ENCODE measurements at places on chromosomes 5 and 9. TPM values are rescaled to one million over a fixed set of nuclear protein-coding genes. Genes with fewer than 3 reads are reported as not detected.

IL3 gene
- not detected for total RNA-seq

DNA sequence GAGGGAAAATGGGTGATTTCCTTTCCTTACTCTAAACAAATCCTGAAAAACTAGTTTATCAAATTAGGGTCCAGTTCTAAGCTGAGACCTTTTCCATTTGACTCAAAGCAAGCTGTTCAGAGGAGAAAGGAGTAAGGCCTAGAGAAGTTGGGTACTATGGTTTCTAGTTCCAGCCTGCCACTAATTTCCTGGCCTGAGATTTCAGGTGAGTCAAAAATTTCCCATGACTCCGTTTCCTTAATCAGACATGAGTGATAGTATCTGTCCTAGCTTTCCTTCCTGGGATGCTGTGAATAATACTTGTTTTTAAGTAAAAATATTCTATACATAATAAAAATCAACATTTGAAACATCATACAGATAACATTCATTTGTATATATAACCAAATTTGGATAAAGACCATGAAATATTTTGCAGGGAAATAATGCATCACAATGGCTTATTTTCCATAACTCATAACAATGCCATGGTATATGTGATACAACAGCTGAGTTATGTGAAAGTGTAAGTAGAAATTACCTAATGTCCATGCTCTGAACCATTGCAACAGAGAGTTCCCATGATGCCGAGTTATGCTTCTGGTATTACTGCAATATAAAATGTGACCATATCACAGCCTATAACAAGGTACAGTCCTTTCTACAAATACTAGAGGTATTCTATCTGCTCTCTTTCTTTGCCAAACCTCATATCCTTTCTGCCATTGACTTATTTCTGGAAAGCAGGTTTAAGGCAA is 142.7 kb downstream of the MLLT3 start:
- no peak for DNase-seq

DNA sequence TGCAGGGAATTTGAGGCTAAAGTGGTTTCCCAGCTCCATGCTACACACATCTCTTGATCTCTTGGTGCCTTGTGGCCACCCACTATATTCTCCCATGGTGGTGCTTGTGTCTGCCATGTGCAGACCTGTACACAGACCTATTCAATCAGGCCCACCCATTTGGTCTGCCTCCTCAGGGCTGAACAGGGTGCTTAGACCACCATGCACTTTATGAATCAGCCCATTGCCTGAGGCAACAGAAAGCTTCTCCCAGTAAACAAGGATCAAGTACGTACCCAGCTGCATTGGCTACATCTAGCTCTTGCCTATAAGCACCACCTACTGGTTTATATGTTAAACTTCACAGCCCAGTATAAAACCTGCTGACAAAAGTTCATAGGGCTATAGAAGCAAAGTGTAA is 664.3 kb upstream of the EDIL3 start:
- no peak for DNase-seq

DNA sequence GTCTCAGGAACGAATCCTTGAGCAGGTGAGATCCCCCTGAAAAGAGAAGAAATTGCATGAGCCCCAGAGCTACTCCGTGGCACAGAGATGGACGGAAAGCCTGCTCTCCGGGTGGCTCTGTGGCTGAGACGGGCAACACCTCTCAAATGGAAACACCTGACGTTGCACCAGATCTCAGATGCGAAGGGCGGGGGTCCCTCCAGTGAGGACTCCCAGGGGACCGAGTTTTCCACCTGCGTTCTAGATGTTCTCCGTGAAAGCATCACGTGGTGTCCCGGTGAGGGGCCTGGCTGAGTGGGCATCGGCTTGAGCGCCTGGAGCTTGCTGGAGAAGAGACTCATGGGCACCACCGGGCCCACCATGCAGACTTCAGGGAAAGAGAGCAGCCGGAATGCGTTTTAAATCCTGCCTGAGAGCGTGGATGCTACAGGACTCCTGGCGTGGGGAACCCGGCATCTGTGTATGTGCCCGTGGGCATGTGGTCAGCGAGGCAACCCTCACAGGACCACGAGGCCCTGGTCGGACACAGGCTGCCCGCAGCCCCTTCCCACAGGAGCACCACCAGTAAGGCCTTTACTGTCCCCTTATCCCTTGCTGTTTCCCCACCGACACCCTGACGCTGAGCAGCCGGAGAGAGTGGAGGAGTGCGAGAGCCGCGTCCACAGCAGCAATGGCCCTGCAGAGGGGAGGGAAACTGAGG is 378.4 kb upstream of the IRX4 start:
- no peak for DNase-seq

GRCh38 chr9:95570150-95570549 is 53.4 kb upstream of the PTCH1 start:
- DNase-seq = no peak

All from activated naive CD8-positive, alpha-beta T cell treated with anti-CD3 and anti-CD28 coated beads, Interleukin-2, amount 10 ng/mL, durations not matched to agents 7 days and 5 days (primary cell).